ENCODE measurements at places on chromosomes 7 and 10.
A peak's percentile ranks its signal among the peaks of the same experiment; 100 is the strongest.

DNA sequence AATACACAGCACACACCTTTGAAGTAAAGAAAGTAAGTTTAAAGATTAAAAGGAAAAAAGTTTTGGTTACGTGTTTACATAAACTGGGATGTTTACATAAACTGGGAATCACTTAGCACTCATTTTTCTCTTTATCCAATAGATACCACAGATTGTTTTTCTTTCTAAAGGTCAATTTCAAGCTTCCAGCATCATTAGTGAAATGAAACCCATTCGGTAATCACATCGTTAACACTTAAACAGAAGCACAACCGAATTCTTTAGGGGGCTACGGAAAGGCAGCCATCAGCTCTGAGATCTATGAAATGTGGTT lies 1.1 kb downstream of the ODAD2 start:
- no peak for DNase-seq

- no peak for DNase-seq
These were observed 75.1 kb downstream of the MAD1L1 start for GRCh38 chr7:2157473-2158279.

DNA sequence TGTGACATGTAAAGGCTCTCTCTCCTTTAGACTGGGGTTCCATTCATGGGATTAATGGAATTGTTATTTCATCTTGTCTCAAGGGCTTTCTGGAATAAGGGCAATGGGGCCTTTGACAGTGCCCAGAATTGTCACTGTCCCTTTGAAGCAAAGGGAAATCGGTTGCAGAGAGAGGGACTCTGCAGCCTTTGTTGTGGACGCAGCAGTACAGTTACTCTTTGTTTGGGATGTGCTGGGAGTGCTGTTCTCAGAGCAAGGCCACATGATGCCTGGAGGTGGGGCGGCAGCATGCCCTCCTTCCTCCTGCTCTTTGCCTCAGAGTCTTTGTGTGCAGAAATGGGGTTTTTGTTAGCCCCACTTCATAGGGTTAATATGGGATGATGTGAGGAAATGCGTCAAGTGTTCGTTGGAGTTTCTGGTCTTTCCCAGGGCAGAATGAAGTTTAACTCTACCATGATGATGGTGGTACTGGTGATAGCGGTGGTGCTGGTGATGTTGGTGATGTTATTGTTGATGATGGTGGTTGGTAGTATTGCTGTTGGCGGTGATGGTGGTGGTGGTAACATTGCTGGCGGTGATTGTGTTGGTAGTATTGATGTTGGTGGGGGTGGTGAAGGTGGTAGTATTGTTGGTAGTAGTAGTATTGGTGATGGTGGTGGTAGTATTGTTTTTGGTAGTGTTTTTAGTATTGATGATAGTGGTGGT lies 45.3 kb downstream of the DOCK1 start:
- DNase-seq = no peak

- peak; percentile 99 for DNase-seq
These were observed 346.6 kb upstream of the KLF6 start for GRCh38 chr10:4131407-4132215.

DNA sequence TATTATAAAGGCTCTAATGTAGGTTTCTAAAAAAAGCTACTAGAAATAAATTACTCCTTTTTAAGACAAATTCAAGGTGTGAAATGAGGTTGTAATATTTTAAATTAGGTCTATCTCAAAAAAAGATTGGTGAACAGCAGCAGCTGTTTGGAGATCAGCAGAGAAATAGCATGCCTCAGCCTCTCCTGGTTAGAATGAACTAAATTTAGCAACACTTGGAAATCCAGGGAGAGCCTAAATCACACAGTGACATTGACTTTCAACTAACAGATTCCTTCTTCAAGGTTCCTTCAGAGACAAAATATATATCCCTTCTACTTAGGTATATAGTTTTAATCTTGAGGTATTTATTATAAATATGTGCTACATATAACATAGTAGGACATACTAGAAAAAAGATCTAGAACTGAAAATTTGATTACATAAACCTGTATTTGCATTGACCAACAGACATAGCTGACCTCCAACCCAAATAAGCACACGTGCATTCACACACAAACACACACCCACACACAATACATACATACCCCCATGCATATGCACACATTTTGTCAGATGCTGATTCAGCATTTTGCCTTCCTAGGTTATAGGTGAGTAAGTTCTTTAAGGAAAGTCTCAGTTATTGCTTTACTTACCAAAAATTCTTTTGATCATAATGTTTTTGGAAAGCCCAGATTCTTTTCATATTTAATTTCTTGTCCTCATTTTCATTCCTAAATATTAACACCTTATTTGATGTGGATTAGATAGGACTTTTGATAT lies 47.3 kb downstream of the DGKB start:
- no peak for DNase-seq

- DNase-seq = no peak
These were observed 18.7 kb downstream of the SLC25A13 start for GRCh38 chr7:96303105-96303685.

- DNase-seq = no peak
These were observed 110.2 kb upstream of the FAM20C start for GRCh38 chr7:81926-82756.

DNA sequence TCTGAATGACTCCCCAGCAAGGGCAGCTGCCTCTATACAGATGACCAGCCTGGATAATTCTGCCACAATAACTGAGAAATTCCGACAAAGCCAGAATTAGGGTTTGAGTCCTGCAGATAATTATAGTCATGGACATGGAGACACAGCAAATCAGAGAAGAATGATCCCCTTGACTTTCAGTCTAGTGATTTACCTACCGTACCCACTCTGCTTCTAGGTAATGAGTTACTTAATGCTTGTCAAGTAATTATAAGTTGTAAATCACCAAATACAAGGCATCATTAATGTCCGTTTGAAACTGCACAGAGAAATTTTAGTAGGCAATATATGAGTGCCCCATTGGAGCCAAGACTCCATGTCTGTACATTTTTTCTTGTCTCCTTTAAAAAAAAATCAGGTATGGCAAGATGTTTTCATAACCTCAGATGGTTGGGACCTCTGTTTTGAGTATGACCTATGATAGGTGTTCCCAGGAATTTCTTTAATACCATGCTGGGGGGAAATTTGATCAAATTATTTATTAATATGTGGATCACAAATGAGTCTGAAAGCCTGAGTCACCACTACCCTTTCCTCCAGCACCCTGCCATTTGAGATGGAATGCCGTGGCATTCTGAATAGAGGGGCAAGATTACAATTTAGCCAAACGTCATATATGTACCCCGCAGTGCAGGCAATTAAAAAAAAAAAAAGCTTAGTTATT lies 5.5 kb upstream of the ARID5B start:
- no peak for DNase-seq

DNA sequence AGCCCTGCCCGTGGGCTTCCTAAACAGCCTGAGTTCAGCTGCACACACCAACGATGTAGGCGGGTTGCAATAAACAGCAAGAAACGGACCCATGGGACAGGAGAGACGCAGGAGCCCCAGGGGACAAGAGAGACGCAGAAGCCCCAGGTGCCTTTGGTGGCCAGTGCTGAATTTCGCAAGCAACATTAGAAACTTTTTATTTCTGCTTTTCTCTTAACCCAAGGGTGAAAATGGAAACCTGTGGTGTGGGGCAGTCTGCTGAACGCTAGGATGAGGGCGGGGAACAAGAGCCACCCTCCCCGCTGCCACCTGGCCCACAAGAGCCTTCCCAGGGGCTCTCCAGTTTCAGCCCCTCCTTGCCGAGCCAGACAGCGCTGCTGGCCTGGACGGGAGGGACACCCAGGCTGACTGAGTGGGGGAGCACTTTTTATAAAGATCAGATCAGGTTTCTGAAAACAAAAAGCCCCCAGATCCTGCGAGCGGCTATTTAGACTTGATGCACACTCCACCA lies 20.0 kb upstream of the GPR146 start:
- no peak for DNase-seq

GRCh38 chr7:112495810-112496462 lies 15.1 kb downstream of the LSMEM1 start:
- peak; percentile 74 for DNase-seq

- DNase-seq = no peak
These were observed 42.8 kb upstream of the POM121L12 start for GRCh38 chr7:52992479-52993162.

DNA sequence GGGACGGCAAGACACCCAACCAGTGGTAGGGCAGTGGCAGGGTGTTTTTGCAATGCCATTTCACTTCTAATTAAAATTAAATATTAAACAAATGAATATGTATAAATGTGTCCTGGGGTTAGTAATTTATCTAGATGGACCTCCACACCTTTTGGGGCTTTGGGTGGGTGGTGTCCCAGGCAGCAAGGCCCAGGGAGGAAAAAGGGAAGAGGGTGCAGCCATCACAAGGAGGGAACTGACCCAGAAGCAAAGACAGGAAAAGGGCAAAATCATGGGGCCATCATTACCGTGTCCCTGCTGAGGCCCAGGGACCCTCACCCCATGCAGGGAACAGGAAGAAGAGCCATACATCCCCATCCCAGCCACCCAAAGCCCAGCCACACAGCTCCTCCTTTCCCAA lies 204.6 kb downstream of the GRID1 start:
- no peak for DNase-seq

DNA sequence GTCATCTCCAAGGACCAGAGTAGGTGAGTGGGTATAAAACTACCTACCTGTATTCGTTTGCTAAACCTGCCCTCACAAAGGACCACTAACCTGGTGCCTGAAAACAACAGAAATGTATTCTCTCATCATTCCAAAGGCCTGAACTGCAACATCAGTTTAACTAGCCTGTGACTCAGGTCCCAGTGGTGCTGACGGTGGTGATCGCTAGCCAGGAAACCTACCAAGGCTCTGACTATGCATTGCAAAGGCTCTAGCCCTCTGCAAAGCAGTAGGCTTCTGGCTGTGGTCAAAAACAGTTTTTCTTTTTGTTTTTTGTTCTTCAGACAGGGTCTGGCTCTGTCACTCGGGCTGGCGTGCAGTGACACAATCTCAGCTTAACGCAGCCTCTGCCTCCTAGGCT lies 107.5 kb downstream of the NPTX2 start:
- DNase-seq = no peak

- DNase-seq = no peak
These were observed 279.1 kb downstream of the BMPER start for GRCh38 chr7:34184466-34184865.

DNA sequence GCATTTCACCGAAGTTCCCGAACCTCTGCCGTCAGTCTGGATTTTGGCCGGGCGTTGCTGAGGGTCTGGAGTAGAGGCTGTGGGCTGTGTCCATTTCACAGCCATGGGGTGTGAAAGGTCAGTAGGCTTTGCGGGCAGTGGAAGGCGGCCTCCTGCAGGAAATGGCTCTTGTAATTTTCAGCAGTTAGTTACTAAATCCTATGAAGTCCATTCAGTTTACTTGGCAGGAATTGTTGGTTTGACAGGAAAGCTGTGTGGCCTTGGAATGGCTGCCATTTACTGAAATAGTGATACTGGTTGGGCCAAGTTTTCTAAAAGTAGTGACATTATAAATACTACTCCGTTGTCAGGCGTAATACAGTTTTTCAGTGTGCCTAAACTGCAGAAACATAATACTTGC lies 303.7 kb downstream of the CCDC3 start:
- DNase-seq = no peak

DNA sequence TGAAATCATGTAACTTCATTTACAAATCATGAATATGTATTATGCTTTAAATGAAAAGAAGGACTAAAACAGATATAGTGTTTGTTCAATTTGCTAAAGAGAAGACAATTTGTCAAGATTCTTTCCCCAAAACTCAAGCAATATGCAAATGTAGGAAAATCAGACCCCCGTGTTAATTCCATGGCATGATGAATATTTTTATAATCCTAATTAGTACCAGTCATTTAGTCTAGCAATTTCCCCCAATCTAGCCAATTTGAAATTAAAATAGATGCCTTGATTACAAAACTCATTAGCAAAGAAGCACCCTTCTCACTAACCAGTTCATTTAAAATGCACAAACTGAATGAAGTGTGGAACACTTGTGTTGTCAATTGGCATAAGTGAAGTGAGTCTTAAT lies 347.6 kb downstream of the SORCS3 start:
- no peak for DNase-seq

- DNase-seq = no peak
These were observed 31.7 kb upstream of the DNMBP start for GRCh38 chr10:100041306-100042002.

GRCh38 chr7:6269527-6269926 lies 2.9 kb downstream of the CYTH3 start:
- no peak for DNase-seq

DNA sequence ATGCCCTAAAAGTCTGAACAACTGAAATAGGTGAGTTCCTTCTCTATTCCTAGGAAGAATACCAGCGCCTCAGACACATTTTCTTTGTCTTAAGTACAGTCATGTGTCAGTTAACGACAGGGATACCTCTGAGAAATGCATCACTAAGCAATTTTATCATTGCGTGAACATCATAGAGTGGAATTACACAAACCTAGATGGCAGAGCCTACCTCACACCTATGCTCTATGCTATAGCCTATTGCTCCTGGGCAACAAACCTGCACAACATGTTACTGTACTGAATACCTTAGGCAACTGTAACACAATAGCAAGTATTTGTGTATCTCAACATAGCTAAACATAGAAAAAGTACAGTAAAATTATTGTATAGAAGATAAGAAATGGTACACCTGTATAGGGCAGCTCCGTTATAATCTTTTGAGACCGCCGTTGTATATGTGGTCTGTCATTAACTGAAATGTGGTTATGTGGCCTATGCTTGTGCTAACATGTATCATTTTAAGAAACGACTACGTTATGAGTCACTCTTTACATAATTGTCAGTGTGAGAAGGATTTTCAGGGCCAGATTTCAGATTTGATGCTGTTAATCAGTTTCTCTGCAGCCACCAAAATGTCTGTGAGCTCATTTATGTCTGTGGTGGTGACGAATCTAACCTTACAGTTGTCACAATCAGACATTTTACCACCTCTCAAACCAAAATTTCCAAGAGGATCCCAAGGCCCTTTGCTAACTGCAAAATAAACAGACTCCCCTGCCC lies 66.1 kb upstream of the STK17A start:
- DNase-seq = no peak

DNA sequence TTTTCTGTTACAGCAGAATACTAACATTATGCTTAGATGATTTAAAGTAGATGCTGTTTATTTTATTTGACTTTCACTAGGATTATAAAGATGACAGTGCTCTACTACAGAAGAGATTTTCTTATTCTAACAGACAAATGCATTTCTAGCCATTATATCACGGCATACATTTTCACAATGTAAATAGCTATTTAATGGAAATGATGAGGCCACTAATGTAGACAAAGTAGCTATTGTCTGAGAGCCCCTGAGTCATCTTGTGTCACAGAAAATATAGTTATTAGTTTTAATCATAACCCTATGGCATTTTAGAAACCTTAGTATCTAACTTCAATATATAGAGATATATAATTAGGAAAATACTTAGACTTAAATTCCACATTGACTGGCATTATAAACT lies 158.0 kb upstream of the AHR start:
- no peak for DNase-seq

DNA sequence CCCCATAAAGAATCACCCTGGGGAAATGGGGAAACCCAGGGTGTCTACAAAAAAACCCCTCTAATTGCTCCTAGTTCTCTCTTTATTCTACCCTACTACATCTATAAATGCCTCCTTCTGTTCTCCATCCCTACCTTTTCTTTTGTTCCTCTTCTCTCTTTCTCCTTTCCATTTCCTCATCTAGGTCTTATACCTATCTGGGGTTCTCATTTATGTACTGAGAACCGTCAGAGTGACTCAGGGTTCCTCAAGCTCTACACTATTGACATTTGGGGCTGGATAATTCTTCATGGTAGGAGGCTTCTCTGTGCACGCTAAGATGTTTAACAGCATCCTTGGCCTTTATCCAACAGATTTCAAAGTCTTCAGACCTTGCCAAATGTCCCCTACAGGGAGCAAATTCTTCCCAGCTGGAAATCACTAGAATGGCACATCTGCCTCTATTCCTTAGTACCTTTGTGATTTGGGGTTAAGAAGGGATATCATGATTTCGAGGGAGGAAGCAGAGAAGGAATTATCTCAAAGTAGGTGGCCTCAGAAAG lies 137.4 kb upstream of the PTN start:
- DNase-seq = no peak

Data from inflammatory macrophage treated with lipopolysaccharide for 4 hours (primary cell).